ENCODE measurements at places on chromosomes 7 and 10.

DNA sequence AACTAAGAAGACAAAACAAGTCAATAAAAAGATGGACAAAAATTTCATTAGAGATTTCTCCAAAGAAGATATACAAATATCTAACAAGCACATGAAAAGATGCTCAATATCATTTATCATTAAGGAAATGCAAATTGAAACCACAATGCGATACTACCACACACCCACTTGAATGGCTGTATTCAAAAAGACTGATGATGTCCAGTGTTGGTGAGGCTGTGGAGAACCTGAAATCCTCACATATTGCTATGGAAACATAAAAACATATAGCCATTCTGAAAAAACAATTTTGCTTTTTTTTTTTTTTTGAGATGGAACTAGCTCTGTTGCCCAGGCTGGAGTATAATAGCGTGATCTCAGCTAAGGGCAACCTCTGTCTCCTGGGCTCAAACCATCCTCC, 124.1 kb upstream of the LAMB4 start:
- DNase-seq: no peak

DNA sequence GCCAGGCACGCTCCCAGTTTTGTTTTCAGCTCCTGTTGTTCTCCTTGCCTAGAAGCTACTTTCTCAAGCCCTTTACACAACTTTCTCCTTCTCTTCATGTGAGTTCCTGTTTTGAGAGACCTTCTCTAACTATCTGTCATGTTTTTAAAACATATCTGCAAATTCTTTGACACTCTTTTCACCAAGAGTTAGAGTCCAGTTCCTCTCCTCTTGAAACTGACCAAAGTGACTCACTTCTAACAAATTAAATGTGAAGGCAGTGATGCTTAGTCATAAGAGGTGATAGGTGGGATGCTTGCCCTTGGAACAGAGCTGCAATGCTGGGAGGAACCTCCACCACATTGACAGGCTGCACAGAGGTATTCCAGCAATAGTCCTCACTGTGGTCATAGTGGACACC, 25.3 kb downstream of the ZSCAN25 start:
- DNase-seq: no peak

DNA sequence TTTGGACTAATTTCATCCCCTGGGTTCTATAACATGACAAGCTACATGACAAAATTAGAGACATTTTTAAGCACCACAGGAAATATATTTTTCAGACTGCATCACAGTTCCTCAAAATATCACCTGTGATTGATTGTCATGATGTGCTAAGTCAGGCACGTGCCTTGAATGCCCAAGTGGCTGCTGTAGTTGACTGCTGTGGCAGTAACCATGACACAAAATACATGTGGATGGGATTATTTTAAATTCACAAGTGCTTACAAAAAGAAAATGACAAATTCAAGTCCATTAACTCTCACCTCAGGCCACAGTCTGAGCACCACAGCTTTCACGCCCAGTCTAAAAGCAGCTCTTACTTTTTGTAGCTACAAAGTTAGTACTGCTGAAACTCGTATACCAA, 45.5 kb downstream of the TNPO3 start:
- no peak for DNase-seq

- no peak for DNase-seq
Measured at GRCh38 chr10:13146379-13146778, 15.0 kb upstream of the MCM10 start.

DNA sequence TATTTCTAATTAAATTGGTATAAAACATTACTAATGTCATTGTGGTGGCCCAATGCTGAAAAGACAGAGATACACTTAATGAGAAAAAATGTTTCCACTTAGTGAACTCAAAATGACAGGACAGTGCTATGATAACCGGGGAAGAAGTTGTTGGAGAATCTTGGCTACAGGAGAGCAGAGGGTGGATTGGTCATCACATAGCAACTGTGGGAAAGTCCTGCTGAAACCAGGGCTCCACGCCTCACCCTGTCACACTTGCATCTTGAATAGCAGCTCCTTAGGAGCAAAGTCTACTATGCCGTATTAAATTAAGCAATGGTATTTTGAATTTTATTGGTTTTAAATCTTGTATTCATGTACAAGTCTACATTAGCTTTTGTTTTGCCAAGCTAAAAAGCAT, 225.5 kb downstream of the KLF6 start:
- no peak for DNase-seq

DNA sequence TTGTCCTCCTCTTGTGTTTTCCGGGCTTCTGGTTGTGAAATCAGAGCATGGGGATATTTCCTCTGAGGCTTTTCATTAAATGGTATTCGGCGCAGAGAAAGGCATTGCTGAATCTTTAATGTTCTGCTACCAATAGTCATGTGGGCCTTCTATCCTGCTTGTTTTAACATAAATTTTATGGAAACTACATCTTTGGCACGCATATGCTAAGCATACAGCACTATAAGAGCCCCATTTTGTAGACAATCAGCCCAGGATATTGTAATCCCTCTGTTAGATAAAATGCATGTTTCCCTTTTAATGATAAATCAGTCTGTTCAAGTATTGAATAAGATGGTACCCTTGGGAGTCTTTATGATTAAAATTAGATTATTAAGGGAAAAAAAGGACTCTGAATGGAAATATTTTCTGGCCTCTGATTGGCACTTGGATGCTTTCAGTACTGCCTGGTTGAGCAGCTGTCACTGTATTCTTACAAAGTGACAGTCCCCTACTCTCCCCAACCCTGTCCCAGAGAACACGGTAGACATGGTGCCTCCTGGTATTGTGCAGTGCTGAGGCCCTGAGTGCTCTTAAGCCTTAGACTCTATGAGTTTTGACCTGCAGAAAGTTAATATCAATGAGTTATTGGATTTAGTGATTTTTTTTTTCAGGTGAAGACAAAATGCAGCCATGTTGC, 256.3 kb downstream of the POU6F2 start:
- DNase-seq: no peak

DNA sequence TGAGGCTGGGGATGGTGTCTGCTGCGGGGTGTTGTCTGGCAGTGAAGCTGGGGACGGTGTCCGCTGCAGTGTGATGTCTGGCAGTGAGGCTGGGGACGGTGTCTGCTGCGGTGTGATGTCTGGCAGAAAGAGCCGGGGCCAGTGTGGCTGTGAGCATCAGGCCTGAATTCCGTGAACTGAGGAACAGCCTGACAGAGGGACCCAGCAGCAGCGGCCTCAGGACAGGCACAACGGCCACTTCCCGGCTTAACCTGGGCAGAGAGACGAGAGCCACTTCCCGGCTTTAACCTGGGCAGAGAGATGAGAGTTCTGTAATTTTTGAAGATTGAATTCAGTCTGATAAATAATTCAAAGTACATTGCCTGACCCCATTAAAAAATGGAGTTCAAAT, 321.2 kb downstream of the PTPRN2 start:
- DNase-seq: no peak
